Inflammatory macrophage treated with lipopolysaccharide for 1 hour (primary cell): ENCODE measurements at places on chromosomes 5 and 9.

GRCh38 chr5:104344809-104345208 lies 782.2 kb upstream of the NUDT12 start:
- peak; percentile 17 for DNase-seq

- DNase-seq, result no peak
Observed at GRCh38 chr5:168434001-168434400, 52.3 kb upstream of the RARS1 start.

GRCh38 chr9:28289746-28290145 lies 716.5 kb upstream of the C9orf72 start:
- no peak for DNase-seq

DNA sequence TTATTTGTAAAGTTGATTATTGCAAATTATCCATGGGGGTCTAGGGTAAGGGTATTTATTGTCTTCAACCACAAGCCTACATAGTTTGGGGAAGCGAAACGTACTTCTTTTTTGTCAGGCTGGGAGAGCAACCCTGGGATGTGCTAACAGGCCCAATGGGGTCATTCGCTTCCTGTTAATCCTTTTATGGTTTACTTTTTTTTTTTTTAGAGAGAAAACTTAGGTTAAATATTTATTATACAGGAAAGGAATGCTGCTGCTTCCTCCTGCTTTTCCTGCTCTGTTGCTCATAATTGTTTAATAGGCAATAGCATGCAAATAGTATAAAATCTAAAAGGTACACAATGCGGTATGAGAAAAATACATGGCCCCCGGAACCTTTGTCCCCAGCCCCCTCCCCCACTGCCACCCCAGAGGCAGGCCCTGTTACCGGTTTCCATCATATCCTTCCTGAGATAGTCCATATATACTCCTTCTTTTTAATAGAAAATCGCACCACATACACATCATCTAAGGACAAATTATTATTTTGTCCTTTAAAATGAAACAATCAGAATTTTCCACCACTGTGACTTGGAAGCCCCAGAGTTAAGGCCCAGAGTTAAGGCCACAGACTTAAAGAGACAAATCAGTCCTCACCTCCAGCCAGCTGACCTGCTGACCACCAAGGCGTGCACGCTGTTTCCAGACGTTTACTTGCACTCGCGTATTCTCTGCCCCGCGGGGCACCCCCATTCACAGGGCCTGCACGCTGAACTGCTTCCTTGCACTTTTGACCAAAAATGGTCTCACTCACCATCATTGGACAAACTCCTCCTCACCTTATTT lies 83.9 kb downstream of the NDFIP1 start:
- peak; percentile 17 for DNase-seq

GRCh38 chr5:132525299-132525724 lies 18.0 kb downstream of the IL5 start:
- DNase-seq, result peak; percentile 25

GRCh38 chr5:15008476-15008875 lies 136.9 kb upstream of the ANKH start:
- DNase-seq, result peak; percentile 57

DNA sequence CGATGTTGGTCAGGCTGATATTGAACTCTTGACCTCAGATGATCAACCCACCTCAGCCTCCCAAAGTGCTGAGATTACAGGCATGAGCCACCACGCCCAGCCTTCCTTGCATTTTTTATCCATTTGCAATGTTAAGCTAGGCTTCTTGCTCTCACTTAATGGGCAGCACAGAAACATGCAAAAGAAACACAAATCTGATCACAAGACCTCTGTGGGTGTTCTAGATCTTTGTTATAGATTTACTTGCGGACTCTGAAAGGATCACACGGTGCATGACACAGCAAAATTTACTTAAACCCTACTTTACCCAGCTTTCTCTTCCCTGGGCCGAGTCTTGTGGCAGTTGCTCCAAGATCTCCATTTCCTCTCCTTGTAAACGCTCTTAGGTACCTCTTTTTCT lies 71.3 kb downstream of the PSAT1 start:
- no peak for DNase-seq

GRCh38 chr9:4141296-4141695 lies 158.6 kb downstream of the GLIS3 start:
- DNase-seq, result no peak
